Activated T-cell treated with anti-CD3 and anti-CD28 coated beads, Interleukin-2, amount 50 U/mL, for 48 hours (primary cell): ENCODE measurements at places on chromosomes 5 and 9.

- no peak for DNase-seq
Observed at GRCh38 chr9:137588891-137589290, 1.4 kb downstream of the ZMYND19 start.

DNA sequence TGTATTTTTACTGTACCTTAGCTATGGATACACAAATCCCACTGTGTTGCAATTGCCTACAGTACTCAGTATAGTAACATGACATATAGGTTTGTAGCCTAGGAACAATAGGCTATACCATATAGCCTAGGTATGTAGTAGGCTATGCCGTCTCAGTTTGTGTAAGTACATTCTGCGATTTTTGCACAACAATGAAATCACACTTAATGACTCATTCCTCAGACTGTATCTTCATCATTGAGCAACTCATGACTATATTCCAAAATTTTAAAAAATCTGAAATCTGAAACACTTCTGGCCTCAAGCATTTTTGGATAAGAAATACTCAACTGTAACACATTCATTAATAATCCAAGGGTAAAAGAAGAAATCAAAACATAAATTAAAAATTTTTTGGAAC is 666.8 kb upstream of the GRAMD2B start:
- DNase-seq = no peak

GRCh38 chr5:135966165-135966564 is 11.4 kb upstream of the LECT2 start:
- no peak for DNase-seq

DNA sequence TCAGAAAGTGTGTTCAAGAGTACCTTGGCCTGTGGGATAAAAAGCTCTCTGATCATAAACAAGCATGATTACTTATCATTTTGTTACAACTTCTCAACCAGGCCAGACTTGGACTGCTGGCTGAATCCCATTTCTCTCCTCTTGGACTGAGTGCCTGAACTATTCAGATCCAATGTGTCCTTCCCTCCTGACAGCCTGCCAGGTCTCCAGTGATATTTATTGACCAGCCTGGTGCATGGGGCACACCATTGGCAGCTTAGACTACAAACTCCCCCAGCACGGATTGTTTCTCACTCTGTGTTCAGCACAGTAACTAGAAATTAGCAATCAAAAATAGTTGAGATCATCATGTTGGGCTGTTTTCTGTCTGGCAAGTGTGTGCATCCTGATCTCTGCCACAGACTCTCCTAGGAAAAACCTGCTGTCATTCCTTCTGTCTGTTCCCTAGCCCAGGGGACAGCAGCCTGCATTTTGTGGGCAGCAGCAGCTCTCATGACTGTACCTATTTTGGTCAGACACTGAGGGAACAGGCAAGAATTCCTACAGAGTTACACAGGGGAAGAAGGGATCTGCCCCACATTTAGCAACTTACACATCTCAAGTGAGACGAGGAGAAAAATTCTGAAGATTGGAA is 348.1 kb downstream of the ADAMTS6 start:
- DNase-seq = no peak

GRCh38 chr5:56876327-56876726 is 33.1 kb upstream of the SETD9 start:
- DNase-seq = no peak

- no peak for DNase-seq
Observed at GRCh38 chr5:6736106-6736505, 22.9 kb downstream of the TENT4A start.

DNA sequence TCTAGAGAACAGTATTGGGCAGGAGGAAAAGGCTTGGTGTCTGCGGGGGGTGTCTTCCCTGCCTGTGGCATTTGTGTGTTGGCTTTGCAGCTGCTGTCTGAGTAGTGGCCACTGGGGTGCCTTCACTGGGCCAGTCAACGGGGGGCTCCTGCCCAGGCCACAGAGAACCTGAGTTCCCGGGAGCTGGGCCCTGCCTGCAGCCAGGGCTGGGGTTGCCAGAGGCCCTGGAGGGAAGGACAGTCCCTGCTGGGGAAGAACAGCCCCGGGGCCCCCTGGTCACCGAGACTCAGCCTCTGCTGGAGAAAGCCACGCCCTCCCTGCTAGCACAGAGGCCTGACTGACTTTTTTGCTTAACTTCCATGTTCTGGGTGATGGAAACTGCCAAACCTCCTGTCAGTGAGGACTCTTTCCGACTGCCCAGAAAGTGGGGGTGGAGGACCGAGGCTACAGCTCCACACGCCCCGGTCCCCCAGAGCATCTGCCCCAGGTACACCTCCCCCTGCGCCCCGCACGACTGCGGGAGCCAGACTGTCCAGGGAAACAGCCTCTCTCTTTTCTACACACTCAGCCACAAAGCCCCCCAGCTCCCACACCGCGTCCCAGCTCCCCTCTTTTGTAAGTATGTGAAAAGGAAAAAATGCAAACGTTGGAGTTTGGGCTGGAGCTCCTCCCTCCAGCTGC is 133.4 kb downstream of the DAB2IP start:
- peak; percentile 11 for DNase-seq
